NCI-H1417 treated with DMSO at 0.1 percent for 48 hours (cell line): ENCODE measurements at places on chromosomes 16 and 17.

GRCh38 chr16:12749076-12749475, 54.6 kb downstream of the CPPED1 start:
- DNase-seq, result no peak

DNA sequence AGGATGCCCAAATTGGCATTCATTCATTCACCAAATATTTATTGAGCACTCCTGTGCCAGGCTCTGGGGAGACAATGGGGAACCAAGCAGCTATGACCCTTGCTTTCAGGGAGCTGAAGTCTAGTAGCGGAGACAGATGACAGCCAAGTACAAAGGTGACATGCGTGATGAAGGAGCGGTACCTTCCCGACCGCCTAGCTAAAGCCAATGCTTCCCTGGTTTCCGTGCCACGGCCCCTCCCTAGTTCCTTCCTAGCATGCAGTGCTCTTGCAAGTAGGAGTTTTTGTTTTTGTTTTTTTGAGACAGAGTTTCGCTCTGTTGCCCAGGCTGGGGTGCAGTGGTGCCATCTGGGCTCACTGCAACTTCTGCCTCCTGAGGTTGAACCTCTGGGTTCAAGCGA, 3.2 kb upstream of the SLC5A2 start:
- no peak for DNase-seq

DNA sequence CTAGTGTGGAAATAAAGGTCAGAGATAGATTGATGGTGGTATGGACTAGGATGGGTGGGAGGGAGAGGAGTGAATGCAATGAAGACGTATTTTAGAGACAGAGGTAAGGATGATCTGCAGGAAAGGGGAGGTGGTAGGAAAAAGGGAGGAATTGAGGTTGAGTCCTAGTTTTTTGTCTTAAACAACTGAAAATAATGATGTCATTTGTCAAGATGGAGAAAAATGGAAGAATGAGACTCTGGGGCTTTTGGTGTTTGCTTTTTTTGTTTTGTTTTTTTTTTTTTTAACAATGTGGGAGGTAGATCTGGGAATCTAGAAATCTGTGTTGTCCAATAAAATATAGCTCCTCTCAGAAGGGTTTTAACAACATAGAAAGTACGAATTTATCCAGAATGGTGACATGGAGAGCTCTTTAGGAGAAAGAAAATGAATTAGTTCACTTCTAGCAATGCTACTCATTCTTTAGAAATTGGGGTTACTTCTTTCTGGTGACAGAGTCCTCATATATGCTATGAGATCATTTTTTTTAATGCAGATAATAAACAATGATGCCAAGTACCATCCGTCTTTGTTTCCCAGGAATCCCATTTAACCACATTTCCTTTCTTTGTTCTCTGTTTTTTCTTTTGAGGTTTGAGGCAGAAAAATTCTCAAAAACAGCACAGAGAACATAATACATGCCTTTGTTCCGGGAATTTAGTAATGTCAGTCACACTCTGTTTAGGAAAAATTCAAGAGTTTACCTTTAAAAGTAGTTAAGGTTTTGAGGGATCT, 225.3 kb upstream of the COX10 start:
- no peak for DNase-seq

DNA sequence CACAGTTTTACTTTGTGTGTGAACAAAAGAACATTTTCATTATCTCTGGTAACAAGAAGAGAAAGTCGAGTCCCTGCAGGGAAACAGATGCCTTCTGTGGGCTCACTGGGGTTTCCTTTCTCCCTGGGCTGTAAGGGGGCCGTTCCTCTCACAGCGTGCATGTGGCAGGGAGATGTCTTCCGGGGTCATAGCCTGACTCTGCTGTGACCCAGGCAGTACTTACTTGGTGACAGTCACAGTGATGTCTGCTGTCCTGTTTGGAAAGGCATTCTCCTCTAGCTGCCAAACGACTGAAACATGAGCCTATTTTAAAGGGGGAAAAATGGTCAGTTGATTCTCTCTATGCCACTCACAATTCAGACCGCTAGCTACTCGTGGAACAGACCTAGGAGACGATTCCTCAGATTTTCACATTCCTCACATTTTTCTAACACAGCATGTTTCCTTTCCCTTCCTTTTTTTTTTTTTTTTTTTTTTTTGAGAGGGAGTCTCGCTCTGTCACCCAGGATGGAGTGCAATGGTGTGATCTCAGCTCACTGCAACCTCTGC, 7.3 kb downstream of the HASPIN start:
- no peak for DNase-seq

DNA sequence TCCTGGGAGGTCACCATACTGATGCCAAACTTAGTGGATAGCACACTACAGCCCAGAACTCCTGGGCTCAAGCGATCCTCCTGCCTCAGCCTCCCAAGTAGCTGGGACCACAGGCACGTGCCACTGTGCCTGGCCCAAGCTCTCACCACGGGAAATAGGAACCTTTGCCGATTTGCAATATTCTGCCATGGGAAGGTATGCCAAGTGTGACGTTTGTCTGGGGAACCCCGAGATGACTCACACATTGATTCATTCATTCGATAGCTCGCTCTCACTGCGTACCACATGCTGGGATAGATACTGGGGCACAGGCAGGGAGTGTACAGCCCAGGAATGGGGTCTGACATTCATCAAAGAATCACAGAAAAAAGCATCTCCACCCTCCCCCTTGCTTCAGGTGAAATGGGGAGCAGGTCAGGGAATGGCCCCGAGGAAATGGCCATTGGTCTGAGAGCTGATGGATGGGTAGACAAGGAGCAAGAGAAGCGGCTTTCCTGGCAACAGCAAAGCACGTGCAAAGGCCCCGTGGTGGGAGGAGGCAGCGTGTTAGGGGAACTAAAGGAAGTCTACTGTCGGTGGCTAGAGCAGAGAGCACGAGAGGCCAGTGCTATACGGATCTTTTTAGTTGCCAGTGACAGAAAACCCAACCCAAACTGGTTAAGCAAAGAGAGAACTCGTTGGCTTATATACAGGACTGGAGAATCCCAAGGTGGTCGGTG, 44.1 kb downstream of the DNAH17 start:
- no peak for DNase-seq

GRCh38 chr16:88170528-88170991, 212.2 kb upstream of the ZNF469 start:
- no peak for DNase-seq

DNA sequence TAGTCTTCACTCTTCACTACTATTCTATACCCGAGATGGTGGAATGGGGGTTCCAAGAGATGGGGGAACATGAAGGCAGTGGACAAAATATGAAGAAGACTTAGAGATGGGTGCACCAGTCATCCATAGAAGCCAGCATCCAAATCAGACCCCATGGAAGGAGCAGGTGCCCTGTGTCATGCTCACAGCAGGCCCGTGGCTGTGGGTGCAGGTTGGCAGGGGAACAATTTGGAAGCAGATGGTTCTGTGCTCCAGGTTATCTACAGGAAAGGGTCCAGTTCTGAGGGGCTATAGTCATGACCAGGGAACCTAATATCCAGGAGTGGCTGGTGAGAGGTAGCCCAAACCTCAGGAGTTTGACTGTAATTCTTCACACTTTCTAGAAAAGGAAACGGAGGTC, 9.6 kb upstream of the LPCAT2 start:
- DNase-seq, result no peak

- DNase-seq, result no peak
Measured at GRCh38 chr17:81458628-81459027, 54.0 kb downstream of the ACTG1 start.

DNA sequence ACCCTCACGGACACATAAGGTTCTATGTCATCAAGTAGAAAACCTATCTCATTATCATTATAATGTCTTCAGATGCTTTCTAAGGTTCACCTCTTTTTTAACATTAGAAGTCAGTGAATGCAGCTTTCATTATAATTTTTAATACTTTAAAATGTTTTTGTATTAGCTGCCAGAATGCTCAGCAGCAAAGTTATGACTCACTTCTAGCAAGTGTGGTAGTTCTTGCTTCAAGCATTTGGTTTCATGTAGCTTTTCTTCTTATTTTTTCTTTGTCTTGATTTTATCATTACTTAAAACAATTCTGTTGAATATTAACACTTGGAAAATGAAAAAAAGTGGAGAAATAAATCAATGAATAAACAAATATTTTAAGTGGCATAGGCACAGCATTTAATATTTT, 23.4 kb downstream of the LPCAT2 start:
- no peak for DNase-seq

DNA sequence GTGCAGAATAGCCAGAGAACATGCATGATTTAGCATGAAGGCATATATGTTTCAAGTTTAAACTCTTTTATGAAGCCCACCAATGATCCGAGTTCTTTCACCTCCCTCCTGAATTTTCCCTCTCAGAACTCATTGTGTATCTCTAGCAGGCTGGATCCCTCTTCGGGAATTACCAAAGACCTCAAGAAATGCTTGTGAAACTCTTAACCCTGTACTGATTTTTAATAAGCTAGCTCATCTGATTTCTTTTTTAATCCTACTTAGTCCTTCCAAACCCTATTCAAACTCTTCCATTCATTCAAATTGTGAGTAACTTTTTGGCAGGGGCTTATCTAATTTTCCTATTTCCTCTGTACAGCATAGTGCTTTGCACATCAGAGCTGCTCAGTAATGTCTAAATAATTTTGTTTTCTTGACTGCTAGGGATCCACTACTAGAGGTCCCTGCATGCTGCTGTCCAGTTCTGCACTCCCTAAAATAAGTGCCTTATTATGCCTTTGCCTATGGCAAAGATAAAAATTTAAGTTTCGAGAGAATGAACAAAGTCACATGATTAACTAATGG, 723.8 kb downstream of the CDH11 start:
- DNase-seq, result no peak

DNA sequence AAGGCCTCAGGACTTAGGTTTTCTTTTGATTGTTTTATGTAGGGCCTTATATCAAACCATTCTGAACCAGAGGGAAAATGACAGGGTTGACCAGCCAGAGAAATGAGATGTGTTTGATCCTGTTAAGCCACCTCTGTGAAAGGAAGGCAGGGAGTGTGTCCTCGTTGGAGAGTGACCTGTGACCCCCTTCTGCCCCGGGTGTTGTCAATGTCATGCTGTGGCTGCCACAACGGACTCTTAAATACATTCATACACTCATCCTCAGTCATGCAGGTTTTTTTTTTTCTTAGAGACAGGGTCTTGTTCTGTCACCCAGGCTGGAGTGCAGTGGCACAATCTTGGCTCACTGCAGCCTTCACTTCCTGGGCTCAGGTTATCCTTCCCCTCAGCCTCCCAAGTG, 6.1 kb downstream of the MYCBPAP start:
- no peak for DNase-seq

GRCh38 chr17:45146890-45147580, 1.2 kb upstream of the HEXIM1 start:
- no peak for DNase-seq

DNA sequence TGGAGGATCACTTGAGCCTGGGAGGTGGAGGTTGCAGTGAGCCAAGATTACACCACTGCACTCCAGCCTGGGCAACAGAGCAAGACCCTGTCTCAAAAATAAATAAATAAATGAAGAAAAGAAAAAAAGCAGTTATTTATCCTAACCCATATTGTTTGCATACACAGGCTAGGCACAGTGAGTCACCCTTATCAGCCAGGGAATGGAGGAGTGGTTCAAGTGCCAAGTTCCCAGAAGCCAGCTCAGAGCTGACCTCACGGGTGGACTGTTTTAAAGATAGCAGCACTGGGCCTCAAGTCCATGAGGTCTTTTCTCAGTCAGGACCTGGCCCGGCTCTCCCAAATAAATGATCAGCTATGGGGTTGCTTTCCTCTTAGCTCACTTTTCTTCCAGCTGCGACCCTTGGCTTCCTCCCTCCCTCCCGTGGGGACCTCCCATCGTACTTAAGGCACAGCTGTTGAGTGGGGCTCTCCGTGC, 22.6 kb upstream of the MGAT5B start:
- DNase-seq, result no peak

DNA sequence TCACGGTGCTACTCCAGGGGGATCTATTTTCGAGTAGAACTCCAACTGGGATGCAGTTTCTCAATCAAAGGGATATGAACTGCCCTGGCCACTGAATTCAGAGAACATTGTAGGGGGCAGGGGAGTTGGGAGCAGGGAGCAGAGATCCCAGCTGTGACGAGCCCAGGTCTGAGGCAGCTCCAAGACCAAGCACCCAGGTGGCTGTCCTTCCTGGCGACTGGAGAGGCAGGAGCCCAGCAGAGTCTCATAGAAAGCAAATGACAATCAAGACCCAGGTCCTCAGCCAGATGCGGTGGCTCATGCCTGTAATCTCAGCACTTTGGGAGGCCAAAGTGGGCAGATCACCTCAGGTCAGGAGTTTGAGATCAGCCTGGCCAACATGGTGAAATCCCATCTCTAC, 60.1 kb downstream of the TK2 start:
- no peak for DNase-seq

DNA sequence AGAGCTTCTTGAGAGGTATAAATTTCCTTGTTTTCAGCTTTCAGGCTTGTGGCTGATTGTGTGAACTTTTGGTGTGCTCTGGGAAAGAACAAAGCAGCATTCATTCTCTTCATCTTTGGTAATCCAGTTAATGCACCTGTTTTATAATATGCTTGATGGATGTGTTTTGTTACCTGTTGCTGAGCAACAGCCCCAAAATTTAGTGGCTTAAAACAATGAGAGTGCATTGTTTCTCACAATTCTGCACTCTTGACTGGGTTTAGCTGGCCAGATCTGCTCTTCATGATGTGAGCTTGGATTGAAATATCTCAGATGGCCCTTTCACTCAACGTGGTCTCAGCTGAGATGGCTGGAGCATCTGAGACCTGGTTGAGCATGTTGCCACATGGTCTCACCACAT, 58.7 kb upstream of the NOL11 start:
- DNase-seq, result no peak

DNA sequence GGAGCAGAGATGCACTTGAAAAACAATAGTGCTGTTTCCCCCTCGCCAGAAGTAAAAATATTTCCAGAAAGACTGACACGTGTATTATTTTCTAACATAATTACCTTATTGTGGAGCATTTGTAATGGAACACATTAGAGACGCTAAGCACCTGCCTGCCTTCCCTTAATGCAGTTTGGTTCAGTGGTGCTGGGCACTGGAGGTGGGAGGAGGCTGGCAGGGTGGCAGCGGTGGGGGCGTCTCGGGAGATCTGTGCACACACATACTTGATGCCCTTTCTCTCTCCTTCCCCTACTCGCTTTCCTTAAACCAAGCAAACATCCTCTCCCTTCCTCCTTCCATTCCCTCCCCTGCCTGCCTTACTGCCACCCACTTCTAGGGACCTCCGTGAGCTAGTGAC, 156.6 kb upstream of the SDK2 start:
- peak; percentile 83 for DNase-seq

- DNase-seq, result no peak
Measured at GRCh38 chr16:81578636-81579413, 134.2 kb downstream of the CMIP start.
